ENCODE measurements at places on chromosomes 1 and 21.

DNA sequence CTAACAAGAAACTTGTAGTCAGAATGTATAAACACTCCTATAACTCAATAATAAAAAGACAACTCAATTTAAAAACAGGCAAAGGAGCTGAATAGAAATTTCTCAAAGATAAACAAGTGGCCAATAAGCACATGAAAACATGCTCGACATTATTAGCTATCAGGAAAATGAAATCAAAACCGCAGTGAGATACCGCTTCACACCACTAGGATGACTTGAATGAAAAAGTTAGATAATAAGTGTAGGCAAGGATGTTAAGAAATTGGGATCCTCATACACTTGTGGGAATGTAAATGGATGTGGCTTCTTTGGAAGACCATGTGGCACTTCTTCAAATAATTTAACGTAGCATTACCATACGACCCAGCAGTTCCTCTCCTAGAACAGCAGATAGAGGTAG is 8.9 kb downstream of the RALGPS2 start:
- DNase-seq: no peak

DNA sequence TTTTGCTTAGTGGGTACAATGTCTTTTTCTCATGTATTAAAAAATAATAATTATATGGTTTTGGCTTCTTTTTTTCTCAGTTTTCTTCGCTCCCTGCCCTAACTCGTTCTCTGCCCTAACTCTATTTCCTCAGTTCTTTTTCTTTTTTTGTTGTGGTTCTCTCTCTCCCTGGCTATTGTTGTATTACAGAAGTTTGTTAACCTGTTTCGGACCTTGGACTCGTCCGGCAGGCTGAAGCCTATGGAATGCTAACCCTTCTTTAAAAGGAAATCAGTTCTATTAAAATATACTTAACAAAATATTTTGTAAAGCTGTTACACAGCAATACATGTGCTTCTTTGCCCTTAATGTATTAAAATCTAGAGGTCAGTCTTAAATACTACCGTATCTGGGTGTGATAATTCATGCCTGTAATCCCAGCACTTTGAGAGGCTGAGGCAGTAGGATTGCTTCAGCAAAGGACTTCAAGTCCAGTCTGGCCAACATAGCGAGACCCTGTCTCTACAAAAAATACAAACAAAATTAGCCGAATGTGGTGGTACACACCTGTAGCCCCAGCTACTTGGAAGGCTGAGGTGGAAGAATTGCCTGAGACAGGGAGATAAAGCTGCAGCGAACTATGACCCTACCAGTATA is 64.1 kb downstream of the ANGPTL1 start:
- no peak for DNase-seq

DNA sequence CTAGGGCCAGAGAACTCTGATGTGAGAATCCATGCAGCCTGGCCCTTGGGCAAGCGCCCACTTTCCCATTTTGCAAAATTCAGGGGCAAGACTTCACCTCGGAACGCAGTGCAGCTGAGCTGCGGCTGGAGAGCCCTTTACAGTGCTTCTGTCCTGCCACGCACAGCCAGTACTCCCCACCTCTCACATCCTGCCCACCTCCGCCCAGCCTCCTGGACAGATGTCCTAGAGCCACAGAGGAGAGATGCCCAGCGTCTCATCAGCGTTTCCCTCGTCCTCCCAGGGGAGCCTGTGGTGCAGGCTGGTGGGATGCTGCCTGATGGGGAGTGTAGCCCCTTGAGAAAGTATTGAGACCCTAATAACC is 29.6 kb downstream of the RUNX3 start:
- no peak for DNase-seq

DNA sequence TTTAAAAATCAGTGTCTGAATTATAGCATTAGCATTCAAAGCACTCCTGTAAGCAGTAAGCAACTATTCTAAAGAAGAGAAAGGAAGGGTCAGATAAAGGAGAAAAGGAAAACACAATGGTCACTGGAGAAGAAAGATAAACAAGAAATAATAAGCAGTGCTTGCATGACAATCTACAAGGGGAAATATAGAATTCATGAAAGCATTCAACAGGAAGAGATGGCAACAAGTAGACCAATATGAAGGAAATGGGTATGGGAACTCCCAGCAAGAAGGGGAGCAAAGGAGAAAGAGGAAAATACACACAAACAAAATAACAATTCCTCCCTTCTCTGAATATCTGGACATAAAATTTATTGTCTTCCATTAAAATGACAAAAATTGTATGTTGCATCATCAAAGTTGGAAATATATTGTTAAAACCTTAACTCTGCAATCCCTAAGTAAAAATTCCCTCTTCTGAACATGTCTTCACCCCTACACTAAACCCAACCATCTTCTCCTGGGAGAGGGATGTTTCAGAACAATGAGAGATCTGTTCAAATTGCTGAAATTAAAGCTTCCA is 206.3 kb upstream of the SAMSN1 start:
- DNase-seq: no peak

DNA sequence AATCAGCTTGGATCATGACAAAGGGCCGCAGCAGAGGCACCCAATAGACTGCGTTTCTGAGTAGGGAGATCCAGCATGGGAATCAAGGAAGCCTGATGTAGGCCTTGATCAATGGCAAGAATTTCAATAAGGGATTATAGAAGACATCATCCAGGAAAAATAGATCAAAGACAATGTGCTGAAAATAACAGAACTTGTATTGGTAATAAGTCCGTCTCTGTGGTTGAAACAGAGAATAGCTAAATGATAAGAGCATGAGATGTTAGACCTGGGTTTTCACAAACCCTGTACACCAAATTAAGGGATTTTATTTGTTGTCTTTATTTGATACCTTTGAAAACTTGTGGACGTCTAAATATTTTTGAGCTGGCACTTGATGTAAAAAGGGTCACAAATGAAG is 228.0 kb upstream of the SGIP1 start:
- DNase-seq: no peak

GRCh38 chr1:106222403-106222802 is 834.1 kb upstream of the PRMT6 start:
- DNase-seq: no peak

GRCh38 chr1:168512864-168513595 is 30.8 kb downstream of the XCL2 start:
- DNase-seq: no peak

GRCh38 chr1:111956155-111956771 is 33.2 kb downstream of the KCND3 start:
- DNase-seq: peak; percentile 56

DNA sequence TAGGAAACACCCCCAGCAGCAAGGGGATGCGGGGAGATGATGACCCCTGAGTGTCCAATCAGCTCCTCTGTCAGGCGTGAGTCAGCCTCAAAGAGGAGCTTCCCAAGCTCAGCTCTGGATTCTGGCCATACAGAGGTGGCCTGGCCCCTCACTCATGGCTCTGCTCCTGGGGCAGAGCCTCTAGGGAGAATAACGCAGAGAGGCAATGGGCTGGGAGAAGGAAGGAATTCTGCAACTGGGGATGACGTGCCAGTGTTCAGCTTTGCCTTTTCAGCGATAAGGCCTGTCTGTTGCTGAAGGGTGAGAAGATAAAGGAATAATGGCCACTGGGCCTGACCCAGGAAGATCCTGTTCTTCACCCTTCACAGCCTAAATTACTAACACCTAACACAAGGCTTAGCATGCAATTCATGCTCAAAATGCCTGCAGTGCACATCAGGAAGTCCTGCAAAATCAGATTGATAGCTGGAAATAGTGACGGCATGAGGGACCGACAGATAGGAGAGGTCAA is 92.2 kb downstream of the TBX19 start:
- no peak for DNase-seq

GRCh38 chr1:65393347-65393746 is 27.1 kb upstream of the LEPR start:
- no peak for DNase-seq

GRCh38 chr1:213622365-213623063 is 365.3 kb upstream of the PROX1 start:
- DNase-seq: no peak

DNA sequence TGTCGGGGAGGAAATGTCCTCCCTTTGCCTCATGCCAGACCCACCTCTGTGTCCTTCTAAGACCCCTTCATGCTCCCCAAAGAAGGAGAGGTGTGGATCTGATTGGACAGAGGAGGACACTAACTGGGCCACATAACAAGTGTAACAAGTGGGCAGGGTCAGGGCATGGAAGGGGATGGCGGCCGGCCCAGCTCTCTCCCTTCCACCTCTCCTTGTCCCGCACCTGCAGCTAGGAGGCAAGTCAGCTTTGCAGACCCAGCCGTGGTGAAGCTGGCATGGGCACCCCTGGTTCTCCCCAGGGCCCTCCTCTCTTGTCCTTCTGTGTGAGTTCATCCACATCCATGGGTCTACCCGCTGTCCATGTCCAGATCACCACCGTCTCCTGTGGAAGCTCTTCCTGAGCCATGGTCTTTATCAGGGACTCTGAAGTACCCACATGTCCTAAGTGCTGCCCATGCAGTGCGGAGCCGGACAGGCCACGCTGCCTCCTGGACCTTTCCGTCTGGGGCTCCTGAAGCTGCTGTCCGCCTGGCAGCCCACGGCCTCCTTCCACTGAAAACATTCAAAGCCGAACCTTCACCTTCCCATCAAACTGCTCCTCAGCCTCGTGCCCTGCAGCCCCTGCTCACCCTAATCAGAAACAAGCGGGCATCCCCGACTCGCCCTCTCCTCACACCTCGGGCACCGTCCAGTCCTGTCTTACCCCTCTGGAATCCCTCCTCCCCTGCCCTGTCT is 460.5 kb downstream of the PTPRU start:
- no peak for DNase-seq

DNA sequence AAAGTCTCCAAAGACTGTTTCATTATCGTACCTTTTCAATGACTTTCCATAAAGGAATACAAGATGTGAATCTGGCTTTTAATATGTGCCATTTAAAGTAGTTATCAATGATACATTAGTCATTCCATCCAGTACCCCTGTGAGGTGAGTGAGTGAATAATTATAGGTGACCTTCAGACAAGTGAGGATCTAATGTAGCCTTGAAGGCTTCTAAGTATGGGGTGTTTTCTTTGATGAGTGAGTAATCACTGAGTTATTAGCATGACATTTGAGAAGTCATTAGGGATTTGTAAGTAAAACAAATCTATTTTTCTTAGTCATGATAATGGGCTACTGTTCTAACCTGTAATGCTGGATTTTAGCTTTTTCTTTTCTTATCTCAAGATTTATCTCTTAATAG is 831.4 kb downstream of the ADGRL2 start:
- no peak for DNase-seq

DNA sequence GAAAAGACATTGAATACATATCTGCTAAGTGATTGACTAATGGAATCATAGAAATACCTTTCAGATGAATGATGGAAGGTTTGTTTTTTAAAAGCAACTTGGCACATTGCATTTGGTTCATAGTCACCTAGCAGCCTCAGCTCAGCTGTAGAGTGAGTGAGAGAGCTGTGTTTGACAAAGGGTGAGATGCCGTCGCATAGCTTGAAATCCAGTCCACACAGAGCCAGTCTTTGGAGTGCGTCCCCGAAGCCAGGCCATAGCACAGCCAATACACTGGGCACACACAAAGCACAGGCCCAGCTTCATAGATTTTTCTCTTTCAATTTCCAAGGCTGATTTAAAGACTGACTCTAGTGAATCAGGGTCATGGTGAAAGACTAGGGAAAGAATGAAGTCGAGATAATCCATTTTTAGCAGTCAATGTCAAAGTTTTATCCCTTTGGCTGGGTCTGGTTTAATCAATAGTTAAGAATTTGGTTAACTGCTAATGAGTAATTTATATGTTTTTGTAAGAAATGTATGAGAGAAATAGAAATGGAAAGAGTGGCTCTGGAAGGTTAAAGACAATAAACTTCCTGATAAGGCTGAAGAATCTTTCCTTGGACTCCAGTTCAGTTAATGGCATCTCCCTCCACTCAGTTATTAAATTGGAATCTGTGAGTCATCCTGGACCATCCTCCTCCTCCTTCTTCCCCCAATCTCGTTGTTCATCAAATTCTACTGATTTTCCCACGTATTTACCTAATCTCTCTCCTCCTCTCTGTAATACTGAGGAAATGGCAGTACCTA is 101.2 kb upstream of the IRF2BP2 start:
- DNase-seq: peak; percentile 46

DNA sequence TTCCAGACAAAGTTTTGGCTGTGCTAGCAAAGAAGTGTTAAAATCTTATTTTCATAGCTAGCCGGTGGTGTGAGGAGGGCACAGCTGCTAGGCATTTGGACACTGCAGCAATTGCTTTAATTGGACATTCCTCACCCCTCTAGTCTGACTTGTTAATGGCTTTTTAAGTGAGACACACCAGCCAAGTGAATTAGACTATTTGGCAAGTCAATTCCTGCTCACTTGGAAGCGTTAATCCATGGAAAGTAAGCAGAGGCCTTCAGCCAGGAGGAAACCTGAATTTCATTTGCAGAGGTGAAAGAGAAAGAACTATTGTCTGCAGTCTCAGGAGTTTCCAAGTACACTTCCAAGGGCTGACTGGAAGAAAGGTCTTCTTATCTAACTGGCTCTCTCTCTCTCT is 175.7 kb downstream of the ST6GALNAC3 start:
- DNase-seq: peak; percentile 51

DNA sequence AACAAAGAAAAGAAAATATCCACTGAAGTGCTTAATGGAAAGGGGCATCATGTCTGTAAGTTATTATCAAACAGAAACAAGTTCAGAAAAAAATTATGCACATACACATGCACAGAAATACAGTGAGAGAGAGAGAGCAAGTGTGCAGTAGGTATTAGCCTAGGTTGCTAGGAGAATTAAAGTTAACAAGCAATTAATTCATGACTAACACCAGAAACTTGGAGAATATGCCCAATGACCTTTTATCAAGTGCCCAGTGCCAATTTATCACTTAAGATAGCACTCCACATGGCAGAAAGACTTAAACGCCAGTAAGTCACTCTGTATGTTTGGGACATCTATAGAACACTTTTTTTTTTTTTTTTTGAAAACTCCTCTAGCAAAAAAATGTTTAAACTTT is 56.2 kb upstream of the SLC16A1 start:
- DNase-seq: no peak

Data from lung (tissue), 17 donors.